ENCODE measurements at places on chromosomes 3 and 15.

- DNase-seq, result no peak
Measured at GRCh38 chr3:115148142-115148790, 1.2 kb upstream of the ZBTB20 start.

GRCh38 chr3:45574067-45574494 lies 20.5 kb upstream of the LIMD1 start:
- no peak for DNase-seq

DNA sequence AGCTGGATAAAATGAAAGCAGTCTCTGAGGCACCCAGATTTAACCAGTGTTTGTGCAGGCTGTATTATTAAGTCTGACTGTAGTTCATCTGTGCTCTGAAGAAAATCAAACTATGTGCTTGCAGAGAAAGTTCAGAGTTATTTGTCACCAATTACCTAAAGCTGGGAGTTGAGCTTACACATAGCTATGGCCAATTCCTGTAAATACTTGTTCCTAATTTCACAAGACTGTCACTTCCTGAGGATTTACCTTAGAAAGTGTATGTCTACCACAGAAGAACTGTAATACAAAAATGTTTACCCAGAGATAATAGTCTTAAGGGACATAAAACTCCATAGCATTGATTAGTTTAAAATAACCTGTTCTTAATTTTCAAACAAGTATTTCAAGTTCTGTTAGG lies 628.4 kb upstream of the TGFBR2 start:
- no peak for DNase-seq

- DNase-seq, result no peak
Measured at GRCh38 chr3:183377307-183377959, 51.0 kb downstream of the MCF2L2 start.

DNA sequence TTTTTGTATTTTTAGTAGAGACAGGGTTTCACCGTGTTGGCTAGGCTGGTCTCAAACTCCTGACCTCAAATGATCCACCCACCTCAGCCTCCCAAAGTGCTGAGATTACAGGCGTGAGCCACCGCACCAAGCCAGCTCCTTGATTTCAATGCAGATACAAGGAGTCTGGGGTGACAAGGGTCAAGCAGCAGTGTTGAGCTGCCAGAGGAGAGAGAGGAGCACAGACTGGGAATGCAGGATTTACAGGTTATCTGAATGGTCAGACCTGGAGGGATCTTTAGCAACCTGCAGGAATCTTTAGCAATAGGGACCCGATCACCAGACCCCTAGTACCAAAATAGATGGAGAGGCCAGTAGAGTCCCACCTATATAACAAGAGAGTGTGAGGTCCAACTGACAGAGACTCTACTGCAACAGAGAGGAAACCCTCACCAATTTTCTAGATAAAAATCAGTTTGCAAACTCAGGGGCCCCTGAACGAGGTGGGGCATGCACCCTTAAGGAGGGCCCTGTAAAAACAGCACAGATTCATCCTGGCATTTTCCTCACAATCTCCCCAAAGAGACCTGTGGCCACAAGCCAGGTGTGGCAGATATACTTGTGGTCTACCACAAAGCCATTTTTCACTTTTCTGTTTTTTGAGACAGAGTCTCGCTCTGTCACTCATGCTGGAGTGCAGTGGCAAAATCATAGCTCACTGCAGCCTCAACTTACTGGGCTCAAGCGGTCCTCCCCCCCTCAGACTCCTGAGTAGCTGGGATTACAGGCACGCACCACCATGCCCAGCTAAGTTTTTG lies 10.7 kb upstream of the SHISA5 start:
- DNase-seq, result no peak

Data from left kidney (tissue), 8 donors.